ENCODE measurements at places on chromosomes 3 and 15.

GRCh38 chr3:35473956-35474355, 165.4 kb upstream of the ARPP21 start:
- no peak for DNase-seq

DNA sequence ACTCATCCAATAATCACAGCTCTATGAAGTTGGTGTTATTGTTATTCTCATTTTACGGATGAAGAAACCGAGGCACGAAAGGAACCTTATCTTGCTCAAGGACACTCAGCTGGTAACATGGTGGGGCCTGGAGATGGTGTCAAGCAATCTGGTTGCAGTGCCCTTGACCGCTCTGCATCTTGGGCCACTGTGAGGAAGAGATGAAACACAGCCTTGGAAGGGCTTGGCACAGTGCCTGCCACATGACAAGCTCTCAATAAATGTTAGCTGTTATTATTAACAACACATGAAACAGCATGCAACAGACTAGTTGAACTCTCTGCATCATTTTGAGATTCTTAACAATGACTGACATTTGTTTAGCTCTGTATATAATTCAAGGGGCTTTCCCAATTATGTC, 10.1 kb upstream of the ITGA11 start:
- no peak for DNase-seq

DNA sequence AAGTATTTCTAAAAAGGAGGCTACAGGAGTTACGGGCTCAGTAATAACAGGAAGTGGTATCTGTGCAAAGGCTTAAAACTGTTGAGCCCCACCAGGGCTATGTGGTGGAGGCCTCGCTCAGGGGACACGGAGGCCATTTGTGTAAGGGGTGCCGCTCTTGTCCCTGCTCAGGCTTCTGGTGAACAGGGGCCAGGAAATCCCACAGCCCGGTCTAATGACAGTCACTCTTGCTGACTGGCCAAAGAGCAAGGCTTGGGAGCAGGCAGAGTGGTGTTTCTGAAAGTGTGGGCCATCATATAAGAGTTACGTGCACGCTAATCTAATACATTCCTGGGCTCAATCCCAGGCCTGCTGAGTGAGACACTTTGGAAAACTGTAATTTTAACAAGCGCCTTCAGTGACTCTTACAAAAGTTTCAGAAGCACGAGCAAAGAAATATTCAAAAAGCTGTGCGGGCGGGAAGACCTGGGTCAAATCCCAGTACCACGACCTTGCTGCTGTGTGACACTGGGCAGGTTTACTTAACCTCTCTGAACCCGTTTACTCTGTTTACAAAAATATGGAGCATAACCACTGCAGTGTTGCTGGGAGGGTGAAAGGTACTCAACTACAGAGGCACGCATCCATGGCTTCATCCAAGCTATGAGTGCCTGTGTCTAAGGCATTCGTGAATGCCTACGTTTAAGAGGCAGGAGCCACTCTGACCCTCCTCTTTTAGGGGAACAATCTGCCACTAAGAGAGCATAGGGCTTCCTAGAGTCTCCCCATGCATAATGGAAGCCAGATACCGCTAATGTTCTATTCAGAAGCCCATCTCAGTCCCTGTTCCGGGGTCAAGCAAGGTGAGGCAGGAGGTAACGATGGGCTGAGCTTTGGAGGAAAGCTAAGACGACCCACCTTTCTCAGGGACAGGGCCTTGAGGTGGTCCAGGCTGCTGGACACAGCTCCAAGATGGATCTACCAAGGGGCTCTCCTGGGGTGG, 2.0 kb downstream of the ATP10A start:
- DNase-seq, result no peak

- no peak for DNase-seq
These were observed 172.6 kb upstream of the CNTN3 start for GRCh38 chr3:74787011-74787410.

DNA sequence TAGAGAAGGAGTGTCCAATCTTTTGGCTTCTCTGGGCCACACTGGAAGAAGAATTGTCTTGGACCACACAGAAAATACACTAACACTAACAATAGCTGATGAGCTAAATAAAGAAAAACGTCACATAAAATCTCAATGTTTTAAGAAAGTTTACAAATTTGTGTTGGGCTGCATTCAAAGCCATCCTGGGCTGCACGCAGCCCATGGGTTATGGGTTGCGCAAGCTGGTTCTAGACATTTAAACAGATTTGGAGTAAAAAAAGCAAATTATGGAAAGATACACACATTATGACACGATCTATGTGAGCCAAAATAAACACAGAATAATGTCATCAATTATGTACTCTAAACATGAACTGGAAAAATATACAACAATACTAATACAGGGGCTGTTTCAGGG, 703.3 kb upstream of the LMCD1 start:
- DNase-seq, result no peak

DNA sequence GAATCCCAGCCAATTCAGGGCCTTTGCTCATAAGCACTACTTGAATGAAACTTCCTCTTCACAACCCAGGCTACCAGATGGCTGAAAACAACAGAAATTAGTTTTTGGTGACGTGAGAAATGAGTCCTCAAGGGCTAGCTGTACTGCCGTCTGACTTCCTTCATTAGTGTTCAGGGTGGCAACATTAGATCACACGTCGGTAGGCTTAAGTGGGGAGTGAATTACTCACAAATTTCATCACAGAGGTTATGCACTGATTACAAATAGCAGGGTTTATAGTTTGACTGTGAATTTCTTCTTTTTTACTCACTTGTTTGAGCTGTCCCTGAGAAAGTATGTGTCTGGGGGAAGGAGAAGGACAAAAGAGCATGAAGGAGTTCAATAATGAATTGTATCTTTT, 397.2 kb downstream of the GAP43 start:
- no peak for DNase-seq

DNA sequence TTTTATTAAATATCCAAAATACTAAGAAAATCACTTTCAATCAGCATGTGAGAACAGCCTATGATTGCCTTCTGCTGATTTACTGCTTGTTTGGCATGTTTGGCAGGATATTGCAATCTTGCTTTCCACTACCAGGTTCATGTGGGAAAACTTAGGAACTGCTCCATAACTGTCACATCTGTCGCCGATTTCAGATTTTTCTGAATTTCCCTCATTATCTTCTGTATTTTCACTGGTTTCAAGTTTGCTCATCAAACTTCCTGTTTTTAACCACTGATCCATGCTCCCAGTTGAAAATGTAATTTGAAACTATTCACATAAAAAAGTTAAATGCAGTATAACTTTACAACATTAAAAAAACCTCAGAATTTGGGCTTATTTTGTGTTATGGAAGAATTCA, 93.0 kb downstream of the NFKBIZ start:
- DNase-seq, result peak; percentile 57

- DNase-seq, result no peak
These were observed 479.8 kb downstream of the PLOD2 start for GRCh38 chr3:145681181-145681580.

DNA sequence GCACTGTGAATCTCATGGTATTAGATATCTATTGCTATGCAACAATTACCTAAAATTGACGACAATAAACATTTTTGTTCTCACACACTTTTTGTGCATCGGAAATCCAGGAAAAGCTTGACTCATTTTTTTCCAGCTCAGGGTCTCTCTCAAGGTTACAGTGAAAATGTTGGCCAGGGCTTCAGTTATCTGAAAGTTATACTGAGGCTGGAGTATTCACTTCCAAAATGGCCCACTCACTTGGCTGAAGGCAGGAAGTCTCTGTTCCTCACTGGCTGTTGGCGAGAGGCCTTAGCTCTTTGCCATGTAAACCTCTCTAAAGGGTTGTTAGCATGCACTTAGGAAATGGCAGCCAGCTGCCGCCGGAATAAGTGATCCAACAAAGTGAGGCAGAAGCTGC, 41.4 kb downstream of the OSTN start:
- DNase-seq, result no peak

DNA sequence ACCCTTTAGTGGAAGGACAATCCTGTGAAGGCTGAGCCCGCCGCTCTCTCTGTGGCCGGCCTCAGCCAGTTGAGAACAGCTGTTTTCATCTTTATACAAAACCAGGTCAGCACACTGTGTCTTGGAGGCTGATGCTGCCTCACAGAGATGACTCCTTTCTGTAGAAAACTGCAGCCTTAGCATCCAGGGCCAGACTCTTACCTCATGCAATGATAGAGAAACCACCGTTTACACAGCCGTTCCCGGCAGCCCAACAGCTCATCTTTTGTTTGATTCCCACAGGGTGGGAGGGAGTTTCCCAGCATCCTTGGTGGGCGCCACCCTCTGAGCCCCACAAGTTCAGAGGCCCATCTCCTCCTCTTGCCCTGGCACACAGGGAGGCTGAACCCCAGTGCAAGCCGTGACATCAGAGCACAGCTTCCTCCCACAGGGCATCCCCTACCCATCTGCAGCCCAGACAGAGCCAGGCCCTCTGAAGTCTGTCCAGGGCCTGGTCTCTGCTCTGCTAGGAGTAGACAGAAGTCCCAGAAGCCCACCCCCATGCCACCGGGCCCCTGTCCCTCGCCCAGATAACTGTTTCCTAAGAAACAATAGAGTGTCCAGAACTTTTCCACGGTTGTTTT, 105.0 kb downstream of the LRRK1 start:
- DNase-seq, result no peak

- DNase-seq, result no peak
These were observed 38.2 kb upstream of the ACP3 start for GRCh38 chr3:132279030-132279429.

GRCh38 chr3:173007079-173007723, 133.8 kb downstream of the SPATA16 start:
- no peak for DNase-seq

DNA sequence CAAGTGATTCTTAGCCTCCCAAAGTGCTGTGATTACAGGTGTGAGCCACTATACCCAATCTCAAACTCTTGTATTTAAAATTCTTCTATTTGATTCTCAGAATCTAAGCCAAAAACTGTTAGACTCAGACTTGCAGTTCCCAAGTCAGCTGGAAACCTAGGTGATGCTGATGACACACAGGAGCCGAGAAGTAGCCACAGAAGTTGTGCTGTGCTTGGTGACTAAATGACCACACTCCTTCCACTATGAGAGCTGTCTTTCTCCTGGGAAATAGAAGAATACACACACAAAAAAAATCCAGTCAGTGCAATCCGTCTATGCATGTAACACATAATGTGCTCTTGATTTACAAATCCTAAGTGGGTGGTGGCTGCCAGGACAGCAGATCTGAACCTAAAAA, 33.9 kb downstream of the ILDR1 start:
- DNase-seq, result no peak

DNA sequence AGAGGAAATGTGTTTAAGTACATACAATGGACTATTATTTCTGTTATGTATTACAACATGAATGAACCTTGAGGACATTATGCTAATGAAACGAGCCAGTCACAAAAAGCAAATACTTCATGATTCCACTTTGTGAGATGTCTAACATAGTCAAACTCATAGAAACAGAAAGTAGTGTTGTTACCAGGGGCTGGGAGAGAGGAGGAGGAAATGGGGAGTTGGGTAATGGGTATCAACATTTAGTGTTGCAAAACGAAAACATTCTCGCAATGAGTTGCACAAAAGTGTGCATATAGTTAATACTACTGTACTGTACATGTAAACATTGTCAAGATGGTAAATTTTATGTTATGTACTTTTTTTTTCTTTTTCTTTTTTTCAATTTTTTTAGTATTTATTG, 194.3 kb downstream of the IL5RA start:
- DNase-seq, result no peak

GRCh38 chr3:128598884-128599664, 51.5 kb downstream of the RPN1 start:
- DNase-seq, result no peak

- DNase-seq, result no peak
These were observed 20.8 kb downstream of the UBE2E1 start for GRCh38 chr3:23826382-23827064.

- DNase-seq, result no peak
These were observed 60.9 kb downstream of the UMPS start for GRCh38 chr3:124791142-124791541.

- DNase-seq, result no peak
These were observed 30.4 kb downstream of the SLC6A20 start for GRCh38 chr3:45765958-45766357.

- DNase-seq, result no peak
These were observed 27.5 kb downstream of the CCDC12 start for GRCh38 chr3:46948830-46949671.

DNA sequence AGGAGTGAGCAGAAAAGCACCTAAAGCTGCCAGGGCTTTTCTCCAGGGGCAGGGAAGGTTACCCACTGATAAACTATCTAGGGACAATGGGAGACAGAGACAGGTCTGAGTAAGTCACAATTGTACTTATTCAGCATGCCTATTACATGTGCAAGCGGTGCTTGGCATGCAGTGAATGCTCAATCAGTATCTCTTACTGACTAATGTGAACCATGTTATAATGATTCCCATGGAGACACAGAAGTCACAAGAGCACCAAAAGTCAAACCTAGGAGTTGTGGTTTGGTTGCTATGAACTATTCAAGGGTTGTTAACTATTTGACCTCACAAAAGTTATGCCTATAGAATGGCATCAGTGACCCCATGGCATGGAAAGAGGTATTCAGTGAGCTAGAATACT, 50.0 kb upstream of the RASGRP1 start:
- no peak for DNase-seq

Data from Karpas-422 (cell line).